ENCODE measurements at places on chromosomes 5 and 9.

DNA sequence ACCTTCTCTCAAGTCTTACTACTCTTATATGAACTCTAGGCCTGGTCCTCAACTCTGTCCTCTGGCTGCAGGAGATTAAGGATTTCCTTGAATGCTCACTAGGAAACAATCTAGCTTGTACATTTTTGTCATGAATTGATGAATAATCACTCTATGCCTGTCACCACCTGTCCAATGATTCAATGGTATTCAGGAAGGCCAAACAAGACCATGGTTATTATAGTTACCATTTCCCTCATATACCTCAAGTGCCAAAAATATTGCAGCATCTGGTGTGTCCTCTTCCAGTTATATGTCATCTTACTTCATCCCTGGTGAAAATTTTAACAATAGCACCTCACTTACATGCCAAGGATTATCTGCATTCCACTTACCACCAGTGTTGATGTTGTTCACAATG lies 179.0 kb upstream of the MOCS2 start:
- DNase-seq, result no peak

- DNase-seq, result no peak
Measured at GRCh38 chr9:71683598-71684235, 84.6 kb downstream of the CEMIP2 start.

- no peak for DNase-seq
Measured at GRCh38 chr5:142221091-142221860, 103.5 kb downstream of the SPRY4 start.

- peak; percentile 94 for DNase-seq
Measured at GRCh38 chr9:134811673-134812342, 68.8 kb upstream of the FCN2 start.

DNA sequence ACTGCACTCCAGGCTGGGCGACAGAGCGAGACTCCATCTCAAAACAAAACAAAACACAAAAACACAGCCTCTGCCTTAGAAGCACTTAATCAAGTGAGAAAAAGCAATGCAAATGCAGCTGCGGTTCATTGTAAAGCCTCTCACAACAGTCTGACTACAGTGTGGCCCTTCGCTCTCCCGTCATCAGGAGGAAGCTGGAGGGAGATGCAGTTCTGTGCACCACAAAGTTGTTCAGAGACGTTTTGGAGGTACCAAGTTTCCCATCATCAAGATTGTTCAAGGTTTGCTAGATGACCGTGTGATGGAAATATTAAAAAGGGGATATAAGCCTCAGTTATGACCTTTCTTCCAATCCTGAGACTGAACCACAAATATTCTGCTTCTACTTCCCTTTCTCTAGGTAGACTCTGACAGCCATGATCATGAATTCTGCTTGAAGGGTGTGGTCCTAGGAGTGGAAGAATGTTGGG lies 40.9 kb downstream of the SEC61B start:
- no peak for DNase-seq

GRCh38 chr9:90803860-90804593 lies 2.4 kb downstream of the SYK start:
- DNase-seq, result no peak

DNA sequence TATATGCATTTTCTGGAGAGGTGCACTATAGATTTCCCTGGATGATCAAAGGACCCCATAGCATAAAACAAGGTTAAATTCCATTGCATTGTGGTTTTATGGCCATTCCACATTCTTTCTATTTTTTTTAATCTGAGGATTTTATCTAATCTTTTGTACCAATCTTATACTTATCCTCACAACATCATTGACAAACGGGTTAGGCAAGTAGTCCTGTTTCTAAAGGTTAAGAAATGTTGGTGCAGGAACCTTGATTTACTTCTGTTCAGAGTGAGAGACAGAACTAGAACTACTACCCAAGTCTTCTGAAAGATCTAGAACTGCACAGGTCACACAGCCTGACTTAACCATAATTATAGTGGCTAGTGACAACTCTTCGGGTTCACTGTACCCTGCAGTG lies 5.7 kb upstream of the DAB2 start:
- no peak for DNase-seq

DNA sequence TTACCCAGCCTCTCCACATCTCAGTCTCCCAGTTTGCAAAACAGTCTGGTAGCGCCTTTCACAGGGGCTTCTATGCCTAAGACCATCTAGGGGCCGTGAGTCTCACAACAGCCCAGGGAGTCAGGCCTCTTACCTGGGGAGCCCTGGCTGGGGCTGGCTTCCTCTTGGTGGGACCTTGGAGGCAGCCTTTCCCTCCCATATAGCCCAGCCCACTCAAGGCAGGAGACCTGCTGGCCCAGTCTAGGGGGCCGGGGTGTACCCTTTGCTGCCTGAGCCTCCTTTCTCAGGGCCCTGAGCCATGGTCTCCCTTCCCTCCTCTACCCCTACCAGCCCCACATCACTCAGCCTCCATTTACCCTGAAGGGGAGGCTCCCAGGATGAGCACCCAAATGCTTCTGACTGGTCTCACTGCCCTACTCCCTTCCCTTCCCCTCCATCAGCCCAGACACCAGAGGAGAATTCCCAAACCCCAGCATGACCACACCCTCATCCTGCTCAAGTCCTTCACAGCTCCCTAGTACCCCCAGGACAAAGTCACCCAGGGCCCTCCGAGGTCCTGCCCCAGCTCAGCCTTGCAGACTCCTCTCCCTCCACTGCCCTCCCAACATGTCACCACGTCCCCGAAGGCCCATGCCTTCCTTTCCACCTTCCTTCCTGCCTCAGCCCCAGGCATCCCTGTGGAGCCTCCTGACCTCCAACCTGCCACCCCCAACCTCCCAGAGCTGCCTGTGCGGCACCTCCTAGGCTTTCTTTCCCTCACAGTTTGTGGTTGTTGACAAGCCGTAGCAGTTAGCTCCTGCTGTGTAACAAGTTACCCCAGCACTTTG lies 55.3 kb downstream of the BARX1 start:
- no peak for DNase-seq

DNA sequence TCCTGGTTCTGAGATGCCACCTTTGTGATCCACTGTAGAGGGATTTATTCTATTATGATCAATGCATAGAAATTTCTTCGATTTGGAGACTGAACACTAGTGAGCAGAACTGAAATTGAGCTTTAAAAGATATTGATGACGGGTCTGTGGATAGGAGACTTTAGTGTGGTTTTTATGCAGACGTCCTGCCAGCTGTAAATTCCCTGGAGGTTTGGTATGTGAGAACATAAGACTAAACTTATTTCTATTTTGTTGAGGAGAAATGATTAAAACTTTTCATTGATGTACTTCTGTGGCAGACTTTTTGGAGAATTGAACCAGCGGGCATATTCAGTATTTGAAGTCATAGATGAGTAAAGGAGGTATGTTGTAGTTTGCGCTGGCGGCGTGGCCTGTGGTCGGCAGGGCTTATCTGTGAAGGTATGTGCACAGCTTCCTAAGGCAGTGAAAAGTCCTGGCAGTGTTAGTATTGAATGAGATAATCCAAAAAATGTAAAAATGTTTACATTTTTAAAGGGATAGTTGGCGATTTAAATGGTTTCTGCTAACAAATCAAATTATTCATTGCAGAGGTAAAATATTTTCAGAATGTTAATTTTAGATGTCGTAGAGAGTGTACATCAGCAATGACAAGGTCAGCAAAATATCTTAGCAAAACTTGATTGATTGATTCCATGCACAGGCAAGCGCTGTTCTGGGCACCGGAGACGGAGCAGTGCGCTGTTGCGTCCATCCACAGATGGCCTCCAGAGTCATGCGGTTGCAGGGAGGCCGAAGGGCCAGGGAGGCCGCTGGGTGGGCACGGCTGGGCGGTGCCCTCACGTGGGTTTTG lies 20.4 kb downstream of the TENT4A start:
- no peak for DNase-seq

- DNase-seq, result no peak
Measured at GRCh38 chr5:172577267-172577909, 63.7 kb upstream of the NEURL1B start.

GRCh38 chr5:177233802-177234201 lies 69.7 kb downstream of the RAB24 start:
- DNase-seq, result no peak

- peak; percentile 40 for DNase-seq
Measured at GRCh38 chr5:74199436-74200210, 440.9 kb downstream of the ENC1 start.

- no peak for DNase-seq
Measured at GRCh38 chr5:54721951-54722654, 204.5 kb downstream of the SNX18 start.

DNA sequence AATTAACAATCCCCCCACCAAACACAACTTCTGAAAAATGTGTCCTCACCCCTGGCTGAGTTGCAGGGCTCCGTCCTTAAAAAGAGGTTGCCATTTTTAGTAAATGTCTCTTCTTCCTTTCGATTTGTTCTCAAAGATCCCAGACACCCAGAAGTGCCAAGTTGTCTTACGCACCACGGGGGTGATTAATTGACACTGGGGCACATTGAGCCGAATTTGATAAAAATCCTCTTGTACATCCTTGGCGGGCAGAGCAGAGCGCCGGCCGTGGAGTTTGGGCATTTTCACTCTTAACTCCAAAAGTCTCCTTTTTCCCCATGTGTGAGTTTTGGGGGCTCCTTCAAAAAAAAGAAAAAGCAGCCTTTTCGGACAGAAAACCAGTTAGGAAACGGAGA lies 4.5 kb downstream of the LMX1B start:
- no peak for DNase-seq

DNA sequence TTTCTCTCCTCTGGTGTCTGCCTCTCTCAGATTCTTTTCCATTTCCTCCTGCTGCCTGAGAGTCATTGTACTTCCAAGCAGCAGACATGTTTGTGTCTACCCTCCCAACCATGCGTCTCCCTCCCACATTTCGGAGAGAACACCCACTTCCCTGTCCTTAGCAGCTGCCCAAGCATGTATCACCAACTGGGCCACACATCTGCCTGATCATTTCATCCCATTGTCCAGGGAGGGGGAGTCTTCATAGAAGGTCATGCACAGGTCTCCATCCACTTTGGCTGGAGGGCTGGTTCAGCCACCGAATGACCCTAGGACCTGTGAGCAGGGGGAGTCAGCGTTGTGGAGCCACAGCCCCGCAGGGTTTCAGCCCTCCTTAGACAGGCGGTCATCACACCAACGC lies 75.4 kb downstream of the MAP1B start:
- no peak for DNase-seq

GRCh38 chr9:14313378-14313940 lies 482 bp downstream of the NFIB start:
- no peak for DNase-seq

DNA sequence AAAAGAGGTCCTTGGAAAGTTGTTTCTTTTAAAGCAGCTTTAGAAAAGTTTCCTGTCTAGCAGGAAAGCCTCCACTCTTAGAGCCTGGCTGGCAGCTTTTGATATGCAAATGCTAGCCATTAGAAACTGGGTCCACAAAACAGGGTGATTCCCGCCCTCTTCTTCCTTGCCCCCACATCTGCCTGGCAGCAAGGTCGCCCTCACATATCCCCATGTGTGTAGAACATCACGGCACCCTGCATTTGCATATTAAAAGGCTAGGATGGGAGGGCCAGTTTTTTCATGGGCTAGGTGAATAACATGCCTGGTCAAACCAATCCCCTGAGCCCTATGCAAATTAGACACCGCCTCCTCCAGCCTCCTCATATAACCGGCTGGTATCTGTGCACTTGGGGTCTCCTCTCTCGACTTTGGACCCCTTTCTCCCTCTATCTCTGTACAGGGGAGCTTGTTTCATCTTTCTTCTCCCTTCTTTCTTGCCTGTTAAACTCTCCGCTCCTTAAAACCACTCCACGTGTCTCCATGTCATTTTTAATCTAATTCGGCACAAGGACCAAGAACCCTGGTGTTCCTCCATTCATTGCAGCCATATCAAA lies 426.8 kb upstream of the CTNND2 start:
- DNase-seq, result no peak

GRCh38 chr9:8030095-8030494 lies 230.5 kb upstream of the DMAC1 start:
- DNase-seq, result no peak

- DNase-seq, result no peak
Measured at GRCh38 chr9:3698531-3698930, 172.7 kb upstream of the RFX3 start.

- DNase-seq, result no peak
Measured at GRCh38 chr9:99725852-99726251, 95.8 kb upstream of the NR4A3 start.

- DNase-seq, result peak; percentile 42
Measured at GRCh38 chr5:64666078-64666477, 24.2 kb upstream of the SHISAL2B start.

DNA sequence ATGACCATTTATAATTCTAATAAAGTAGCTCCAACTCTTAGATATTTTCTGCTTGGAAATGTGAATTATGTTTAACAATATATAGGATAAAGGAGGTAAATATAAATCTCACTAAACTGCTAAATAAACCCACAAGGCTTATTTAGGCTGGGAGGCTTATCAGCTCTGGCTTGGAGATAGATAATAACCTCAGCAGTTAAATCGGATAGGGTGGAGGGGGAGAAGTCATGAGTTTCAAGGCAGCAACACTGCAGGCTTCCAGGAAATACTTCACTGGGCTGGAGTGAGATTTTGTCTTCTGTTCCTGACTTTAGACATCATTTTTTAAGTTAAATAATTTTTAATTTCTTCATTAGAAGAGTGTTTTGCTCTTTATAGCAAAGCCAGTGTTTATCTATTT lies 80.0 kb upstream of the ITGA2 start:
- DNase-seq, result no peak

DNA sequence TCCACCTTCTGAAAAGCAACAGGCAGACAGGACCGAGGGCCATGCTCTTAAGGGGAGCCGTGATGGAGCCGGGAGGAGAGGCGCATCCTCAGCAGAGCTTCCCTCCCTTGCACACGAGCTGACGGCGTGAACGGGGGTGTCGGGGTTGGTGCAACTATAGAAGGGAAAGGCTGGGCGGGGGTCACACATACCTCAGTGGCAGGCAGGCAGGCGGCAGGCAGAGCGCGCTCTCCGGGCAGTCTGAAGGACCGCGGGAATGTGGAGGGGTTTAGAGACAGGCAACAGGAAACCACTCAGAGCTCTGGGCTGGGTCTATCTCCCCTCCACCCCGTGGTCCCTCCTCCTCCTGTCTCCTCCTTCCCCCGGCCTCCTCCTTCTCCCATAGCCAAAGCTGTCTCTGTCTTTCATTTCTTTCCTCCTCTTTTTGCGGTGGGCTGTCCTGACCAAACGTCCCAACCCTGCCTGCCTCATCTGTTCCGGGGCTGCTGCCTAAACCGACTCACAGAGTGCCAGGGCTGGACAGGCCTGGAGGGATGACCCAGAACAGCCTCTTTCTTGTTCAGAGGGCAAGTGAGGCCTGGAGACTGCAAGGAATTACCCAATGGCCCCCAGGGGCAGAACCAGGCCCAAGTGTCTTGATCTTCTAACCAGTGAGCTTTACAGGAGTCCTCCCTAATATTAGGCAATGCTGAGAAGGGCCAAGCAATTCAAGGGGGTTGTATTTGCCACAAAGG lies at the start of gene SPARC:
TSS of gene SPARC (minus strand) at position 242 of the 734 bp plus-strand sequence. CDS start 10,727 bp downstream, outside the sequence.
- peak; percentile 87 for DNase-seq

- no peak for DNase-seq
Measured at GRCh38 chr9:105912863-105913516, 218.6 kb downstream of the TMEM38B start.

- DNase-seq, result peak; percentile 66
Measured at GRCh38 chr5:57538341-57538955, 55.8 kb upstream of the ACTBL2 start.

GRCh38 chr9:2787065-2787464 lies 56.8 kb downstream of the PUM3 start:
- no peak for DNase-seq
